ENCODE measurements at places on chromosomes 11 and 22. TPM values are rescaled to one million over a fixed set of nuclear protein-coding genes. Genes with fewer than 3 reads are reported as not detected.

GRCh38 chr22:25081409-25081824, 118.2 kb upstream of the CRYBB3 start:
- DNase-seq = peak; percentile 49

GRCh38 chr22:46958658-46959057, 196.2 kb downstream of the TBC1D22A start:
- DNase-seq = no peak

The CNTF gene
- 2.9 TPM for total RNA-seq

DNA sequence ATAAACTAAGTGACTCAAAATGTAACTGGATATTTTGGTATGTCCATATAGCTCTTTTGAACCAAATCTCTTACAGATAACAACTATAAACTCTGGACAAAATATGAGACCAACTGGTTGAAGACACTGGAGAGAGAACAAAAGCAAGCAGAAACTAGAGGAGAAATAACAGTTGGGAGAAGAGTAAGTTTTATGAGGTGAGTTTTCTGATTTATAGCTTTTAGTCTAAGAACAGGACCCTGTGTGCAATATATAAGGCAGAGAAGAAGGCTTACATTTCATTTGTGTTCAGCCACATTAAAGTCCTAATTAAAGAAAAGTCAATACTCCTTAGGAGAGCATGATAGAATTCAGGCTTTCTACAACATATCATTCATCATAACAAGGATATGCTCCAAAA, 71.0 kb upstream of the AMOTL1 start:
- DNase-seq = no peak

DNA sequence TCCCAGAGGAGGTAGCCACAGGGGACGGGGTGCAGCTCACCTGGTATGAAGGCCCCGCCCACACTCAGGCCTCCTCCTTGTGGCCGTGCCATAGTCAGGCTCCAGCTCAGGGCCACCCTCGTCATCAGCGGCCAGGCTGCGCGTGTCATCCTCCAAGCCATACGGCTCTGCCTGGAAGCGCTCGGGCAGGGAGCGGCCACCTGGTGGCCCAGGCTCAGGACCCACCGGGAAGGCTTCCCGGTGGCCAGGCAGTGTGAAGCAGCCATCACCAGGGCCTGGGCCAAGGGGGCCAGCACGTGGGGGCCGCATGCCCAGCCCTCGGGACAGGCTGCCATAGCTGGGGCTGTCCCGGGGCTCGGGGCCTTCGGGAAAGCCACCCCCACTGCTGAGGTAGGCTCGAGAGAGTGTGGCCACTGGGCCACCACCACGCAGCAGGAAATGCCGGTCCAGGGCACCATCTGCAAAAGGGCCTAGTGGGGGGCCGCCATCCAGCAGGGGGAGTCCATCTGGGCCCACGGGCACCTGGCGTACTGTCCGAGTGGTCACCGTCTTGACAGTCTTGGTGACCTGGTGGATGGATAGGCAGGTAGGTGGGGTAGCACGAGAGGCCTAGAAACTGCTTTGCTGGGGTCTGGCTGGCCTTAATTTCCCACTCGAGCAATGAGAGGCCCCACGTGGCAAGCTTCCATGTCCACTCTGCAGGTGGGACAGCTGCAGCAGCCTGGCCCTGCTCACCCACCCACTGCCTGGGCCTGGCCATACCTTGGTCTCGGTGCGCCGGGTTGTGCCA, 35.3 kb downstream of the ARVCF start:
- no peak for DNase-seq

DNA sequence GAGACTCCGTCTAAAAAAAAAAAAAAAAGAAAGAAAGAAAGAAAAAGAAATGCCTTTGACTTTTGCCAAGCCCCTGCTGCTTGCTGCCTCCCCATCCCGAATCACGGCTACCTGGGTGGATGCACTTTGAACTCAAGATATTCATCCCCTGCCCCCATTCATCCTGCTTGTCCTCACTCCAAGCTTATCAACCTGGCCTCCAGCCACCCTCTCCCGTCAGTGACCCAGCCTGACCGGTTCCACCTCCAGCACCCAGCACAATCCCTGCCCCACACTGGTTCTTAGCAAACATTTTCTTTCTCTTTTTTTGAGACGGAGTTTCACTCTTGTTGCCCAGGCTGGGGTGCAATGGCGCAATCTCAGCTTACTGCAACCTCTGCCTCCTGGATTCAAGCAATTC, 44.4 kb downstream of the CYTH4 start:
- DNase-seq = no peak

The GPHA2 gene
- 0.47 TPM for total RNA-seq

The SAA4 gene
- not detected for total RNA-seq

- no peak for DNase-seq
These were observed 16.1 kb downstream of the SCARF2 start for GRCh38 chr22:20421507-20421874.

The LIN7C gene
- total RNA-seq = 30.7 TPM

The TECTA gene
- total RNA-seq = 0.33 TPM

- DNase-seq = no peak
These were observed 69.7 kb downstream of the GLYATL1 start for GRCh38 chr11:59008947-59009346.

GRCh38 chr11:114197799-114198500, 98.2 kb upstream of the NNMT start:
- DNase-seq = no peak

DNA sequence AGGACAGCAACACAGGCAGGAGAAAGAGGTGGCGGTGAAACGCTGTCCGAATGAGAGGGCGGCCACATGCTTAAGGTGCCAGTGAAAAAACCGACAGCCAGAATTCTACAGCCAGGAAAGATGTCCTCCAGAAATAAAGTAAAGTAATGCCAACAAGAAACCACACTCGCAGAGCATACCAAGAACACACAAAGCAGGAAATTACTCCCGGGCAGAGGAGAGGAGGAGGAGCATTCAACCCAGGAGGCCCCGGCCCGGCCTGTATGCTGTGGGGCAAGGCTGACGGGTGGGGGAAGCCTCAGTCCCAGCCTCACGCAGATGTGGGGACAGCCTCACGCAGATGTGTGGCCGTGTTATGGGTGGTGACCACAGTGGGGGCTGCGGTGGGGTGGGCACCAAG, 28.0 kb downstream of the CHID1 start:
- DNase-seq = no peak

- no peak for DNase-seq
These were observed 17.7 kb downstream of the MGAT3 start for GRCh38 chr22:39474351-39475111.

GRCh38 chr22:41939981-41940831, 6.7 kb downstream of the CENPM start:
- peak; percentile 99 for DNase-seq
